Kidney (tissue), 22 donors: ENCODE measurements at places on chromosomes 16 and 17. TPM values are rescaled to one million over a fixed set of nuclear protein-coding genes. Genes with fewer than 3 reads are reported as not detected.

The NPTX1 gene
- 0.31 TPM for total RNA-seq

The CFAP97D1 gene
- not detected for total RNA-seq

The TM4SF5 gene
- total RNA-seq = 0.88 TPM

The TCAP gene
- total RNA-seq = 1.5 TPM

The TMEM220 gene
- 13.3 TPM for total RNA-seq

The MXRA7 gene
- total RNA-seq = 130 TPM

The KRT24 gene
- 0.31 TPM for total RNA-seq

The UNC45B gene
- total RNA-seq = 0.38 TPM

The FOXO3B gene
- 3.0 TPM for total RNA-seq

The ATP1B2 gene
- total RNA-seq = 7.6 TPM

The CPSF4L gene
- total RNA-seq = not detected

DNA sequence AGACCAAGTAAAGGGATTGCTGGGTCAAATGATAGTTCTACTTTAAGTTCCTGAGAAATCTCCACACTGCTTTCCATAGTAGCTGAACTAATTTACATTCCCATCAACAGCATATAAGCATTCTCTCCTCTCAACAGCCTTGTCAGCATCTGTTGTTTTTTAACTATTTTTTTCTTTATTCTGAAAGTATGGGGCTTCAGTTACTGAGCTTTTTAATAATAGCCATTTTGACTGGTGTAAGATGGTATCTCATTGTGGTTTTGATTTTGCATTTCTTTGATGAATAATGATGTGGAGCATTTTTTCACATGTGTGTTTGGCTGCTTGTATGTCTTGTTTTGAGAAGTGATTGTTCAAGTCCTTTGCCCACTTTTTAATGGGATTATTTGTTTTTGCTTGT, 2.5 kb downstream of the KRTAP2-2 start:
- no peak for DNase-seq
- H3K4me3 ChIP-seq = no peak overlapping the region
- H3K36me3 ChIP-seq = no peaks in the 10 kb centered on the region
- no peaks in the 10 kb centered on the region for H3K27me3 ChIP-seq
- H3K27ac ChIP-seq = no peak overlapping the region

- H3K27me3 ChIP-seq = no peaks in the 10 kb centered on the region
- no peak overlapping the region for H3K4me3 ChIP-seq
- no peaks in the 10 kb centered on the region for H3K36me3 ChIP-seq
Measured at GRCh38 chr16:80594756-80595155, 54.0 kb downstream of the DYNLRB2 start.

- no peaks in the 10 kb centered on the region for H3K27me3 ChIP-seq
- H3K4me1 ChIP-seq = peaks cover 2% of the 10 kb centered on the region
- H3K4me3 ChIP-seq = no peak overlapping the region
- H3K27ac ChIP-seq = no peak overlapping the region
- no peak for DNase-seq
Measured at GRCh38 chr16:23207485-23207884, 24.9 kb downstream of the SCNN1G start.

- peak overlapping the region; percentile 99 for H3K27ac ChIP-seq
- H3K4me3 ChIP-seq = peak overlapping the region; percentile 80
- no peaks in the 10 kb centered on the region for H3K36me3 ChIP-seq
- no peak for DNase-seq
- H3K4me1 ChIP-seq = peaks cover 6% of the 10 kb centered on the region
Measured at GRCh38 chr17:75979705-75980187, 706 bp downstream of the TEN1 start.

DNA sequence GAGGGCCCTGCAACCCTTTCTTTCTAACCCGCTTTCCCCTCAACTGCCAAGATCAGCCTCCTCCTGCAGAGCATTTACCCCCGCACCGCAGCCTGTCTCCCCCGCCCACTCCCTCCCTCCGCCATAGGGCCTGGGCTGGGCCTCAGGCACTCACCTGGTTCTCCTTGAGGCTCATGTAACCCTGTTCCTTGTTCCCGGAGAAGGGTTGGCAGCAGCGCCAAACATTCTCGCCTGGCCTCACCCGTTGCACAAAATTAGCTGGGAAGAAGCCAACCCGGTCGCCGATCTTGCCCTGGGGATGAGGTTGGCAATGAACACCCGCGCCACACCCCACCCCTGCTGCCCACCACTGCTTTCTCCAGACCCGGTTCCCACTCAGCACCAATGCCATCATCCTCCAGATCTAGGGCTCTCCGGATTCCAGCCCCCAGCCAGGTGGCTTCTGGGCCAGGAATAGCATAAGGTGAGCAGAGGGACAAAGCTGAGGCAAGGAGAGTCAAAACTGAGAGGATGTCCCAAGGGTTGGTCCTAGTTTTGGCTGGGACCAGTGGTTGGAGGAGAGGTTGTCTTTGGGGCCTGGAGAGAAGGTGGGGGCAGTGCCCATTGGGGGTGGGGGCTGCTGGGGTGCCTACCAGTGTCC, 12.8 kb downstream of the STAC2 start:
- H3K27ac ChIP-seq = no peak overlapping the region
- H3K27me3 ChIP-seq = no peaks in the 10 kb centered on the region
- H3K4me3 ChIP-seq = no peak overlapping the region

DNA sequence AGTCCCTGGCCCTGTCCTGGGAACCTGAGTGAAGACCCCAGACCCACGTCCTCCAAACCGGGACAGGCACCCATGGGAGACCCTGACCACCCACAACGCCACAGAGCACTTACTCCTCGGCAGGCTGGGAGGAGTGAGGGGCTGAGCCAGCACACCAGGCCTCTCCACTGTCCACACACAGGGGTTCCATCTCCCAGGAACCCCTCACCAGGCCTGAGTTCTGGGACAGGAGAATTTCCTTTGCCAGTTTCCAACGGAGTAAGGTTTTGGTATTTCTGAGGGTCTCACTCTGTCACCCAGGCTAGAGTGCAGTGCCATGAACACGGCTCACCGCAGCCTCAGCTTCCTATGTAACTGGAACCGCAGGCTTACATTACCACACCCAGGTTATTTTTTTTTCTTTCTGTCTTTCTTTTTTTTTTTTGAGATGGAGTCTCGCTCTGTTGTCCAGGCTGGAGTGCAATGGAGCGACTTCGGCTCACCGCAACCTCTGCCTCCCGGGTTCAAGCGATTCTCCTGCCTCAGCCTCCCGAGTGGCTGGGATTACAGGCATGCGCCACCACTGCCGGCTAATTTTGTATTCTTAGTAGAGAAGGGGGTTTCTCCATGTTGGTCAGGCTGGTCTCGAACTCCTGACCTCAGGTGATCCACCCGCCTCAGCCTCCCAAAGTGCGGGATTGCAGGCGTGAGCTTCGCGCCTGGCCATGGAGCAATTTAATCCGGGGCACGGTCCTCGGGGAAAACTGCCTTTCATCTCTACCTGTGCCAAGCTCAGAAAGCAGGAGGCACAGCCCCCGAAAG, 1.6 kb downstream of the PGAP6 start:
- H3K4me3 ChIP-seq = no peak overlapping the region
- H3K27ac ChIP-seq = peak overlapping the region; percentile 78
- no peak for DNase-seq
- H3K27me3 ChIP-seq = no peaks in the 10 kb centered on the region
- no peaks in the 10 kb centered on the region for H3K36me3 ChIP-seq
- H3K4me1 ChIP-seq = no peaks in the 10 kb centered on the region

GRCh38 chr17:73481676-73482075, 162.6 kb downstream of the SDK2 start:
- H3K4me1 ChIP-seq = no peaks in the 10 kb centered on the region
- no peaks in the 10 kb centered on the region for H3K27me3 ChIP-seq
- DNase-seq = no peak
- no peak overlapping the region for H3K4me3 ChIP-seq

DNA sequence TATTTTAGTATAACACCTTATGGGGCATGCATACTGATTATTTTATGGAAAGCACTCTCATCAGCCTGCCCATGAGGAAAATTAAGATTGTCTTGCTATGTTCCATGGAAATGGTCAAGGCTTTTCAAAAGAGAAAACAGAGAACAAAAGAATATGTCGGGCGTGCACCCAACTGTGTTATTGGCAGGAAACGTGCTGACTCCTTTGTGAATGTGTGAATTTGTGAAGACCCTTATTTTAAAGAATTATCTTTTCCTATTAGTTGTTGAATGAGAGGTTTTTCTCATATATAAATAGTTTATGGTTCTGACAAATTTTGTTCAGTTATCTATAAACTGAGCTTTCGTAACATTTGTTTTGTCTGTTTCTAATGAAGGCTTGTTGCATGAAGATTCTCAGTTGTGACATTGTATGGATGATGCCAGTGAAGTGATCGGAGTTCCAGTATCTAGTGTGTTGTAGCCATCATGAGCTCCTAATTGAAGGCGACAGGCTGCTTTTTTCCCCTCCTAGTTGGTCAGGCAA, 180.0 kb downstream of the BCAS3 start:
- no peak for DNase-seq
- no peaks in the 10 kb centered on the region for H3K27me3 ChIP-seq
- no peak overlapping the region for H3K4me3 ChIP-seq
- no peaks in the 10 kb centered on the region for H3K36me3 ChIP-seq

GRCh38 chr17:53150101-53150698, 672.5 kb upstream of the KIF2B start:
- no peaks in the 10 kb centered on the region for H3K27me3 ChIP-seq
- H3K27ac ChIP-seq = no peak overlapping the region
- H3K4me1 ChIP-seq = no peaks in the 10 kb centered on the region
- no peak overlapping the region for H3K4me3 ChIP-seq
- no peaks in the 10 kb centered on the region for H3K36me3 ChIP-seq

DNA sequence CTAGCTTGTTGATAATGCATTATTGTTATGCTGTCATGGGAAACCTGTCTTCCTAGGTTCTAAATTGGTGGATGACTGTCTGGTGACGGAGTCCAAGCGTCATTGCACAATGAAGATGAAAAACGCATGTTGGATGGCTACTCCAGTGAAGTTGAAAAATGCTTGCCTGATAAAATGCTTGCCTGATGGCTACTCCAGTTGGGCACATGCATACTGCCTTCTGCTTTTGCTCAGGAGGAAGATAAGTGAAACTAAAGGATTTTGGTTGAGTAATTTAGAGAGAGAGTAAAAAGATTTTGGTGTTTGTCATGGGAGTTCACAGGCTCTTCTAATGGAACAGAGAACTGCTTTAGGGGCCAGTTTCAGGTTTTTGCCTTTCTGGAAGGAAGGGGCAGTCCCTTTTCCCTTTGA, 118.6 kb downstream of the PRKCA start:
- H3K27me3 ChIP-seq = no peaks in the 10 kb centered on the region
- H3K4me3 ChIP-seq = no peak overlapping the region
- H3K4me1 ChIP-seq = peaks cover 1% of the 10 kb centered on the region
- no peak overlapping the region for H3K27ac ChIP-seq
- no peak for DNase-seq

- H3K36me3 ChIP-seq = no peaks in the 10 kb centered on the region
- no peak overlapping the region for H3K4me3 ChIP-seq
- H3K4me1 ChIP-seq = peaks cover 19% of the 10 kb centered on the region
Measured at GRCh38 chr16:11611871-11612664, 25.3 kb upstream of the LITAF start.

DNA sequence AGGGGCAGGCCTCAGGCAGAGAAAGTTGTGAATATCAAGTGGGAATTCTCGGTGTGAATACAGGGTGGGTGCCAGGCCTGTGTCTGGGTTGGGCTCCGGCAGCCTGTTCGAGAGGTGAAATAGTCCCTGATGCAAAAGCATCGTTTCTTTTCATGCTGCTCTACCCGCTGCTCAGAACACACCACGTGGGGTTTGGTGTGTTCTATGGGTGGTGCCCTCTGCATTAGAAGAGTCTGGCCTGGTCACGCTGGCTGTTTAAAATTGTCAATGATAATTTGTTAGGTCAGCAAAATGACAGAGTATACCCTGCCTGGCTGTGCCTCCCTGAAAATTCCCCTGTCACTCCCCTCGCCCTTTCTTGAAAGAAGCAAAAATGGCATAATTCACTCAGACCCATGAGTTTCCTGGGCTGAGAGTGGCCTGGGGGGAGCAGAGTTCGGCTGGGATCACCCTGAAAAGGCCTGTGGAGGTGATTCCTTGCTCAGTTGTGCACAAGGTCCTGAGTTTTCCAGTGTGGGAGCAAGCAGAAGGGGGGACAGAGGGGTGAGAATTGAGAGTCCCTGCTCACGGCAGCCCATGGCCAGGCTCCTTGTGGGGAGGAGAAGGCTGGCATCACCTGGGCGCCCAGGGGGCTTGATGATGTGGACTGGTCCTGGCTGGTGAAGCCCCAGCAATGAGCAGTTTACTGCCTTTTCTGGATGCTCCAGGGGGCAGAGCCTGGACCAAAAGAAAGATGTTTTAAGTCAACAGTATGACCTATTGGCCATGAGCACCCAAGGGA, 3.2 kb downstream of the CACNG5 start:
- no peak overlapping the region for H3K4me3 ChIP-seq
- H3K4me1 ChIP-seq = no peaks in the 10 kb centered on the region
- no peak for DNase-seq
- H3K36me3 ChIP-seq = no peaks in the 10 kb centered on the region
- no peak overlapping the region for H3K27ac ChIP-seq
- peaks cover 4% of the 10 kb centered on the region for H3K27me3 ChIP-seq

GRCh38 chr17:29714146-29714545, 91.4 kb upstream of the CORO6 start:
- H3K36me3 ChIP-seq = no peaks in the 10 kb centered on the region
- H3K4me3 ChIP-seq = no peak overlapping the region
- no peak overlapping the region for H3K27ac ChIP-seq
- no peak for DNase-seq
- peaks cover 32% of the 10 kb centered on the region for H3K4me1 ChIP-seq
- H3K27me3 ChIP-seq = no peaks in the 10 kb centered on the region

- DNase-seq = no peak
- H3K27ac ChIP-seq = no peak overlapping the region
- H3K36me3 ChIP-seq = no peaks in the 10 kb centered on the region
- H3K27me3 ChIP-seq = no peaks in the 10 kb centered on the region
- H3K4me1 ChIP-seq = peaks cover 12% of the 10 kb centered on the region
- H3K4me3 ChIP-seq = no peak overlapping the region
Measured at GRCh38 chr17:75762513-75763268, 2.3 kb downstream of the GALK1 start.

DNA sequence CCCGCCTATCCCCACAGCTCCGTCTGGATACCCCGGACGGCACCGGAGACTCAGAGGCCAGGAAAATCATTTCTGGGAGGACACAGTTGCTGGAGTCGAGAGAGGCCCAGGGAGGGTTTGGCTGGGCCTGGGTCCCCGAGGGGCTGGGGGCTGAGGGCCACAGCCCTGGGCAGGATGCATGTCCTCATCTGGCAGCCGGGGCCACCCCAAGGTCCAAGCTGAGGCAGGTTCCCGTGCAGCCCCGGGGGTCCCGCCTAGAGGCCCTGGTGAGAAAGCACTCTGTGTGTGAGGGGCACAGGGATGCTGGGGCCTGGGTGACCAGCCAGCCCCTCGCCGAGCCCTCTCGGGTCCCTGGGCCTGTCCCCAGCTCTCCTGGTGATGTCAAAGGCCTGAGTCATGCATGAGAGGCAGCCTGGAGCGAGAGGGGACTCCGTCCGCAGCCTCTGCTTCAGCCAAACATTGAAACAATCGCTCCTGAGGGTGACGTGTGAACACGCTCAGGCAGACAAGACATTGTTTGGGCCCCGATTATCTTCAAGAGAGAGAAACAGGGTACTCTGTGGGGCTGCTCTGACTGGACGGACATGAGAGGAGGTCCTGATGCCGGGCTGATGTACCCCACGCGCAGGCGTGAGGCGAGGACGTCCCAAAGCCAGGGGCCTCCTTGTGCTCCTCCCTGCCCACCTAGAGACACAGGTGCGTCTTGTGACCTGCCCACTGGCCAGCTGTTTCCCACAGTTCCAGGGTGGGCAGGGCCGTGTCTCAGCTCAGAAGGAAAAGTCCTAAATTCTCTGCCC, 25.8 kb upstream of the C1QTNF8 start:
- H3K36me3 ChIP-seq = no peaks in the 10 kb centered on the region
- no peaks in the 10 kb centered on the region for H3K27me3 ChIP-seq
- DNase-seq = no peak
- H3K27ac ChIP-seq = no peak overlapping the region
- no peaks in the 10 kb centered on the region for H3K4me1 ChIP-seq
